Hematopoietic multipotent progenitor cell treated with erythropoietin and hydrocortisone succinate and interleukin-3 and kit ligand, for 4 days (in vitro differentiated cells): ENCODE measurements at places on chromosomes 3 and 15.

- DNase-seq, result peak; percentile 55
Observed at GRCh38 chr15:75809986-75810750, 33.1 kb upstream of the UBE2Q2 start.

- DNase-seq, result no peak
Observed at GRCh38 chr3:11532931-11533391, 110.8 kb downstream of the VGLL4 start.

- DNase-seq, result no peak
Observed at GRCh38 chr3:58184309-58184981, 26.3 kb downstream of the DNASE1L3 start.

DNA sequence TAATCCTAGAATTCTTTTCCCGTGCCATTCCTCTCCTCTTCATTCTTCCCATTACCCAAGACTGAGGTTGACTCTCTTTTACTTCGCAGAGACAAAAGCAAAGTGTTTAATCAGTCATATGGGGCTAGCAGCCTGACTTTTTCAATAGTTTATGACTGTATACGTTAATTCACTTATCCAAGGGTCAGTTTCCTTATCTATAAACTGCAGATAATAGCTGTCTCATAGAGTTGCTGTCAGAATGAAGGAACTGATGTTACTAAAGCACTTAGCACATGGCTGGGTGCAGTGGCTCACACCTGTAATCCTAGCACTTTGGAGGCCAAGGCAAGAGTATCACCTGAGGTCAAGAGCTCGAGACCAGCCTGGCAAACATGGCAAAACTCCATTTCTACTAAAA is 43.5 kb upstream of the ULK4 start:
- DNase-seq, result peak; percentile 59

GRCh38 chr3:113283306-113283705 is 71.9 kb downstream of the BOC start:
- no peak for DNase-seq

- peak; percentile 90 for DNase-seq
Observed at GRCh38 chr15:82999905-83000671, 11.4 kb downstream of the C15orf40 start.

GRCh38 chr3:73255609-73256029 is 194.2 kb downstream of the EBLN2 start:
- DNase-seq, result peak; percentile 39

DNA sequence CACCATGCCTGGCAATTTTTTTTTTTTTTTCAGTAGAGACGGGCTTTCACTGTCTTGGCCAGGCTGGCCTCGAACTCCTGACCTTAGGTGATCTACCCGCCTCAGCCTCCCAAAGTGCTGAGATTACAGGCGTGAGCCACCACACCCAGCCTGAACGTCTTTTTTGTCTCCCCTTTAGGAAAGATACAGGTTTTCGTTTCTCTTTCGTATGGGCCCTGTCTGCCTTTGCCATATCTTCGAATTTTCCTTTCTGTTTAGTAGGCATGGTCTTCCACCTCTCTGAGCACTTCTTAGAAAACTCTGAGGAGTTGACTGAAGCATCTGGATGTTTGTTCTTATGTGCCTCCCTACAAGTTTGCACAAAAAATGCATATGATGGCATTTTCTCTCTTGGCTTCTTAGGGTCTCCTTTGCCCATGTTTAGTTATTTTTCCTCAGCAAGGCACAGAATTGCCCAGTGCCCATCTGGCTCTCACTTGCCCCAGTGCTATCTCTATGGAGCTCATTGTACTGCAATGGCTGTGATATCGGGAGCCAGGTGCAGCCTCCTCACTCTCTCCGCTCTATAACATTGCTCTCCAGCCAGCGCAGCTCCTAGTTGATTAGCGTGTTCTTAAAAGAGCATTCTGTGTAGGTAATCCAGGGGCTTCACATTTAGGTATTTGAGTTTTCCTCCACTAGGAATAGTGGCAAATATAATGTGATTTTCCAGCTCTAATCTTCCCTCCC is 48.0 kb downstream of the ABHD2 start:
- no peak for DNase-seq

DNA sequence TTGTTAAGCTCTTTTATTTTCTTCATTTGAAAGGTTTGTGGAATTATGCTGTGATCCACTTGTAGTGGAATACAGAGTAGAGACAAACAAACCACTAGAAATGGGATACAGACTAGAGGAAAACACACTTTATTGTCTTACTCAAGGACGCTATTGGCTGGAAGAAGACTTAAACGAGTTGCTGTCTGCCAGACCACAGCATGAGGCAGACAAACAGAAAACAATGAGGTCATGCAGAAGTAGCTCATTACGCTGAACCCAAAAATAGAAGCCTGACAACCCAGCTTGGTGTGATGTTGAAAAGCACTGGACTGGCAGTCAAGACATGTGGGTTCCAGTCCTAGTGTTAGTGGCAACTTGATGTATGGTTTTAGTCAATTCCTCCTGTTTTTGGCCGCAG is 62.4 kb upstream of the P3H2 start:
- no peak for DNase-seq

- DNase-seq, result no peak
Observed at GRCh38 chr3:11349446-11349845, 77.2 kb downstream of the ATG7 start.

DNA sequence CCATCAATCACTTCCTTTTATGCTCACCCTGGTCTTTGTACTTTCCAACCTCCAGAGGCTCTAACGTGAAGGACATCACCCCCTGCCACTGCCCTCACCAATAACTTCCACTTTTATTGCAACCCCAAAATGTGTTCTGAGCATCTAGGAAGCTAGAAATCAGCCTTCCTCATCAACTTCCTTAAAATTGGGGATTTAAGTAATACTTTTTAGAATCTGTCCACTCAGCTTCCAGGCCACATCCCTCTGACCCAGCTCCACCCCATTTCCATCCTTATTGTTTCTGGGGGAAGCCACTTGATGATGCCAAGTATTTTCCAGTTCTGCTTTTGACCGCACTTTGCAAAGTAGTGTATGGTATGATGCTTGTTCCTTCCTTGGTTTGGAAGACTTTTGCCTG is 73.5 kb upstream of the XCR1 start:
- DNase-seq, result peak; percentile 43

DNA sequence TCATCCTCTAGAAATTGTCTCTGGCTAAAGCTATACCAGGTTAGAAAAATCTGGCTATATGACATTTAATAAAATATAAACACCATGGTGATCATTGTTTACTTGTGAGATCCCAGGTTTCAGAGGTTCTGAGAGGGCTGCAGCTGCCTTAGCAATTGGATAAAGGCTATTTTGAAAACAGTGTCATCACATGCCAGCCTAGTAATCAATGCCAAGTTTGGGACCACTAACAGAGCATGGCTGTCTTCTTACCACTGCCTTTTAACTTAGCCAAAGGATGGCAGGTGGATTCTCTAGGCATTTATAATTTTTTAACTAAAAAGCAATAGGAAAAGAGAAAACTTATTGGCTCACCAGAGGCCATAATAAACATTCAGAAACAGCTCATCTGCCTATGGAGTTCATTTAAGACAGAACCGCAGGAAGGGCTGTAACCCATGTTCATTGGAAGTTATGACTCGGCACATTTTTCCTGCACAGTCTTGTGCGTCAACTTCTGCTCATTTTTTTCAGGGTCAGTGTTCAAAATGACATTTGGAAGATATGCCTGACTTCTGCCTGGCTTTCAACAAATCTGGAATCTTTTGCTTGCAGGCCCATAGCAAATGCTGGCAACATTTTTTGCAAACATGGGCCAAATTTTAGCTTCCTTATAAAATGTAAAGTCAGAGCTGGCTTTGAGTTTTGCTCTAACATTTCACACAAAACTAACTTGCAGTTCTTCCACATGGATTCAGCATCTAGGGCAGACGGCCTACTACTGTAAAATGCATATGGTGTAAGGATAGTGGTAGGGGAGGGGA is 476.0 kb upstream of the TBL1XR1 start:
- peak; percentile 87 for DNase-seq

DNA sequence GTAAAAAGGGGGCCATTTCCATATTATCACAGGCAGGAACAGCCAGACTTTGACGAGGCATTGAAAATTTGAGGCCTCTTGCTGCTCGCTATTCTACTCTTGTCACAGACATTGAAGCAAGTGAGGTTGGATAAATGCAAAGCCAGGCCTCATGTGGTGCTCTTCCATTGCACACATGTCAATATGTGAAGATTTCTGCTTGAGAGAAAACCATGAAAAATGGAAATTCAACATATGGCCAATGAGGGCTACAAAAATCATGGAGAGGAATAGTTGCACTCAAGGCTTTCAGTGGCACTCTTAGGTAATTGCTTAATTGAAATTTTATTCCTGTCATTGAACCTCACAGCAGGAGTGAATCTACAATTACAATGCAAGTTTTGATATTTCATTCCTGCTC is 185.6 kb upstream of the MBNL1 start:
- DNase-seq, result no peak

DNA sequence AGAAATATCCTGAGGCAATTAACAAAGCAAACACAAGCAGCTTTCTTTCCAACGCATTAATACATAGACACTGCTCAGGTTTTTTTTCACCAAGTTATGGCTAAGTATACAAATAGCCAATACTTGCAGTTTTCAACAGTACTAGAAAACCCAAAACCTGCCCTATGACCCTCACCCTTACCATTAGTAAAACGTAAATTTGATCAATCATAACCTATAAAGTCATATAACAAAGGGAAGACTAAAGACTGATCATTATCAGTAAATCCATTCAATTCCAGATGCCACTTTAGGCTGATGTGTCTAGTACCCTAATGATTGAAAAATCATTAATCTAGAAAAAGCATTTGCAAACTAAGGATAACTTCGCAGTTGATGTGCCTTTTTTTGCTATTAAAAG is 3.2 kb downstream of the SERP1 start:
- DNase-seq, result no peak

- no peak for DNase-seq
Observed at GRCh38 chr3:116087426-116087825, 357.9 kb downstream of the LSAMP start.

DNA sequence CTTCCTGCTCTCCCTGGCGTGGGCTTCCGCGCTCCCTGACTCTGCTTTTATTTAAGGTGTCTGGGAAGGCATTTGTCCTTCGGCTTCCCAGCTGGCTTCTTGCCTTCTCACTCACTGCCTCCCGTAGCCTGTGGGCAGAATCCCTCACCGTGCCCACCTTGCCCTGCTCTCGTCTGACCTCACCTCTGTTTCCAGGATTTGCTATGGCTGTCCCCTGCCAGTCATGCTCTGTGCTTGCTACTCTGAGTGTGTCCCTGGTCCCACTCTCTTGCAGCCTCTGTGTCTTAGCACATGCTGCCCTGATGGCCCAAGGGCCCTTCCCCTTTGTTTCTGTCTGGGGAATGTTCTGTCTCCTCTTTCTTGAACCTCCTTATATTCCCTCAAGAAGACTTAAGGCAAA is 26.2 kb downstream of the LPP start:
- DNase-seq, result no peak

- DNase-seq, result no peak
Observed at GRCh38 chr15:96307856-96308394, 22.6 kb upstream of the NR2F2 start.

DNA sequence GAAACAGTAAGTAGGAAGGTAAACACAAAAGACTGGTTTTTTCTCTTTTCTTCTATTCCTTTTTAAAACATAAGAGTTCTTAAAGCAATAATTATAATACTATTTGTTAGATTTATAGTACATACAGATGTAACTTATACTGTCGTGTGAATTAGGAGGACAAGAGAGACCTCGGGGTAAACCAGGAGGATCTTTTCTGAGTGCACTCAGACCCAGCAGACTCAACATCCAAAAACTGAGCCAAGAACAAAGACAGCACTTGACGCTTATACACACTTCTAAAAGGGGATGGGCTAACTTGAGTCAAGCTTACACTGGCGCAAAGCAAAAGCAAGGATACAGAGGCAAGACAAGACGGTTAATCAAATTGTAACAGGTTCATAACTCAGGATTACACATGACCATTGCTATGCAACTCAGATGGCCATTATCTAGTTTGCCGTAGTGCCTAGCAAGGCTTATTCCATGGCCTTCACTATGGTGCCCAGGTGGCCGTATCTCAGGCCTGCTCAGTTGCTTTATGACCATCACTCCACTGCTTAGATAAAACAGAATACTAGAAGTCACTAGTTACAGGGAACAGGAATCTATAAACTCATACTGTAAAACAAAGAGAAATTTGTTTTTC is 18.6 kb downstream of the MTHFS start:
- no peak for DNase-seq

- DNase-seq, result peak; percentile 21
Observed at GRCh38 chr3:19945969-19946831, 697 bp upstream of the RAB5A start.

DNA sequence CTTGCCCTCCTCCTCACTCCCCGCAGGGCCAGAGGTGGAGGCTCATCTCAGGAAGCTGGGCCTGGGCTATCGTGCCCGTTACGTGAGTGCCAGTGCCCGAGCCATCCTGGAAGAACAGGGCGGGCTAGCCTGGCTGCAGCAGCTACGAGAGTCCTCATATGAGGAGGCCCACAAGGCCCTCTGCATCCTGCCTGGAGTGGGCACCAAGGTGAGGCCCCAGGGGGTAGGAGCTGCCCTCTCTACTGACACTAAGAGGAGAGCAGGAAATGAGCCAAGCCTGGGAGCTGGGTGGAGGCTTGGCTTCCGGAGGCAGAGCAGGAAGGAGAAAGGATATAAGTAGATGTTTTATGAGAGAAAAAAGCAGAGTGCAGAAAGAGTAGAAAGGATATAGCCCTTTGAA is 4.9 kb downstream of the OGG1 start:
- no peak for DNase-seq
